ENCODE measurements at places on chromosomes 12 and 14.

DNA sequence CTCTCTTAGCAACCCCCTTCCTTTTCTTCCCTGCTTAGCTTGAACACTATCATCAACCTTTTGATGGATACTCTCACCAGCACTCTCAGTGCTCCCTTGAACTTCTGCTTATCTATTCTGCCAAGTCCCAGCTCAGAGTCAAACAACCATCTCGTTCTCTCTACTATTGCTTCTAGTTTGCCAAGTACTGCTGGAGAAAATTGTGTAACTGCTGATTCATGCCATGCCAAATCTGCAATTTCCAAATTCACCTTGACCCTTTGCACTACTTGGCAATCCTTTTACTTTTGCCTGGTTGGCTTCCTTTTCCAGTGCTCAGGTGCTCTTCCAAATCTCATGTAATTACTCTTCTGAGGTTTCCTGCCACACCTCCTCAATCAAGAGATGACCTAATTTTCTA is 2.8 kb upstream of the CCDC196 start:
- no peak for DNase-seq

DNA sequence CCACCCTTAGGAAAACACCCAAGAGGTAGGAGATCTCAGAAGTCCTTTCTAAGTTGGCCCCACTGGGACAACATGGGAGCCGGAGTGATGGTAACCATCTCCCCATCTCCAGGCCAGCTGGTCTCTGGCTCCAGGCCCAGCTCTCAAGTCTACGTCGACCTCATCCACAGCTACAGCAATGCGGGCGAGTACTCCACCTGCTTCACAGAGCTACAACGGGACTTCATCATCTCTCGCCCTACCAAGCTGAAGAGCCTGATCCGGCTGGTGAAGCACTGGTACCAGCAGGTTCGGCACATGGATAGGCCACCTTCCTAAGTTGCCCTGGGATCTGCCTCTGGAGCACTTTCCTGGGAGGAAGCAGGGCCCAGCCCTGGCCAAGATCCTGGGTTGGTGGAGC is 11.0 kb upstream of the OAS2 start:
- DNase-seq, result no peak

GRCh38 chr14:35971965-35972630 is 146.0 kb downstream of the BRMS1L start:
- no peak for DNase-seq

DNA sequence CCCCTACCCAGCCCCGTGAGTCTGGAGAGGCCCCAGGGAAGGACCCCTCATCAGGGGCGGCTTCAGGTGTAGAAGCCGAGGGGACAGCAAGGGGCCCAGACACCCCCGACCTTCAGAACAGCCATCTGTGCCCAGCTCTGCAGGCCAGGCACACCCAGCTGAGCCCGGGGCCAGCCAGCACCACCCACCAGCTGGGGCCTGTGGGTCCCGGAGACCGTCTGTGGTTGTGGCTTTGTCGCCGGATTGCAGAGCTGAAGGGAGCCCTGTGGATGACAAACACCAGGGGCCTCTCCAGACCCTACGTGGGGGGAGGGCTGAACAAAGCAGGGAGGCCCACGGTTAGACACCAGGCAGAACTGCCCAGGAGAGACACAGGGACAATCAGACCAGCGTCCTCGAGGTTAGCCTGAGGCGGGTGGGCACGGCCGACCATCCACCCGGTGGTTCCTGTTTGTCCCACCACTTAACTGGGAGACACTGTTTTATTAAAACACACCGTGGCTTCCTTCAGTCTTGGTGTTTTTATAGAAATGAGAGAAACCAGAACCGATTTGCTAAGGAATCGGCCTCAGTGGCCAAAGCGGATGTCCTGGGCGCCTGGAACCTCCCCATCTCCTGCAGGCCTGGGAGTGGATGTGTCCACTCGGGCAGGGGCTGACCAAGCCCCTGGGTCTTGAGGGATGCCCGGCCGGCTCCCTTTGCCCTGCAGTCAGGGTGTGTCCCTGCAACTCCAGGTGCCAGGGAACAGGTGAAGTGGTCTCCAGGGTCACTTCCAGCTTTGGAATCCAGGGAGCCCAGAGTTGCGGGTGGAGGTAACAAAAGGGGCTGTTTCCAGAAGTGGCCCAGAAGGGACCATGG is 10.0 kb downstream of the C14orf180 start:
- no peak for DNase-seq

- DNase-seq, result no peak
These were observed 102.9 kb upstream of the ABCD2 start for GRCh38 chr12:39722504-39722903.

DNA sequence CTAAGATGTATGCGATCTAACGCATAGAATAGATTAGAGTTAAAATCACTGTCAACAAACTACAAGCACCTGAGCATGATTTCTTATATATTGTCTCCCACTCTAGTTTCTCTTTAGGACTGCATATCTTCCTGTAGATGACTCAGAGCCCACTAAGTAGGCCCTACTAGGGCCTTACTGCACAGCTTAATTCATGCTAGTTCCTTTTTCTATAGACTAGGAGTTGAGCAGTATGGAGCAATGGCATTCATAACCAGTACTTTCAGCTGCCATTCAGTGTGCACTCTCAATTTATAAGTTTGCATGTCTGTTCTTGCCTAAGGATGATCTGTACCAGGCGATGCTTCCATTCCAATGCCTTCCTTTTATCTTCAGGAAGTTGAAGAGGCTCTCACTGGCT is 103.5 kb downstream of the METTL25 start:
- DNase-seq, result no peak

DNA sequence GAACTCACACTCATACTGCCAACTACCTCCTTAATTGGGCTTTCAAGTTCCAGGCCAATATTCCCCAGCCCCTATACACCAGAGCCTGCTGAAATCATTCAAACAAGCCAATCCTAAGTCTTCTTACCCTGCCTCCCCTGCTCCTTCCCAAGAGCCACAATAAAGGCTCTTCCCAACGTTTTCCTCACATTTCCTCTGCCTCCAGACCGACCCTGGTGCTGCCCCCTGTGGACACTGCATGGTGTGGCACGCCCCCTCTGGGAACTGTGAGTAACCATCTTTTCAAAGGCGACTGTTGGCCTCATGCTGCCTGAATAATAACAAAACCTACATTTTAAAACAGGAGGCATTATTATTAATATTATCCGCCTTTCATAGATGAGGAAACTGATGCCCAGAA is 111.6 kb upstream of the NOS1 start:
- DNase-seq, result no peak

DNA sequence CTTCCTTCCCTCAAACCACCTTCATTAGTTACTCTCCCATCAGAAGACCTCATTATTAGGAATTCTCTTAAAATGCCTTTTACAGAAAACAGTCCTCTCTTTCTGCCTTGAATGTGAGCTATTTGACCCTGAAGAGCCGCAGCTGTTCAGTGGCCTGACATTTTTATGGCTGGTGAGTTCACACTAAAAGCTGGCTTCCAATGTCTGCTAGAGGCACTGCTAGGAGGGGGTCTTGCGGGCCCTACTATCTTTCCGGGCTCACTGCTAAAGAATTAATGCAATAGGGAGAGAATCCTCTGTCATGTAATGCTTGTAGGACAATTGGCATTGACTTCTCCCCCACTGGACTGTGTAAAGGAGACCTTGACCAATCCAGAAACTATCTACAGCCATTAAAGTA is 87.7 kb downstream of the GPR135 start:
- no peak for DNase-seq

DNA sequence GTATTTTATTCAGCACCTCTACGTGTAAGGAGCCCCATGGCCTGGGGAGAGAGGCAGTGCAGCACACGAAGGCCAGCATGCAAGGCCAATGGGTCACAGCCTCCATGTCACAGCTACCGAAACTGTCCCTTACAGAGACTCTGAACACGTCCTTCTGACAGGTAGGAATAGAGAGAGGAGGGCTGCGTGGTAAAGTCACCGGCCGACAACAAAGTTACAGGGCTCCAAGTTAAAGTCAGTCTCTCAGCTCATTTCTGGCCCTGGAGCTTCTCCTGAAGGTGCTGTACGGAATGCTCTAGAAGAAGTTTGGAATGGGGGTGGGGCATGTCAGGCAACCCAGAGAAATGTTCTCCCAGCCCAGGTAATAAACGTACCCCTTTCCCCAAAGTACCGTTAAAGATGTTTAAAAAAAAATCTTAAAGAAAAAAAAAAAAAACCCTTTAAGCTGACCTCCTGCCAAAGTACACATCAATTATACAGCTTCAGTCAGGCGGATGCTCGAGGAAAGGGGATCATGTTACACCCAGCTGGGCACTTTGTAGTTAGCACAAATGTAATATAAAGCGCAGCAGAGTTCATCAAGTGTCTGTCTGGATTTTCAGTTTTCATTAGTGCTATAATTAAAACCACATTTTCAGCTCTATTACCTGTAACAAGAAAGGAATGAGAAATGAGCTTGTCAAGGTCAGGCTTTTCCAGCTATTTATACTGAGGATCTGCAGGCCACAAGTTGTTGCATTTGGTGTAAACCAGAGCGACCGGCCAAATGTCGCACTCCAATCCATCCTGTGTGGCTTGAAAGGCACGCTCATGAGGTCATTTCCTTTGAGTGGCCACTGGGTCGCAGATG is 53.3 kb upstream of the CDKN3 start:
- DNase-seq, result no peak

All from activated CD4-positive, alpha-beta T cell treated with anti-CD3 and anti-CD28 coated beads, Interleukin-2, amount 50 U/mL, for 24 hours (primary cell).